ENCODE measurements at places on chromosomes 4 and X.

DNA sequence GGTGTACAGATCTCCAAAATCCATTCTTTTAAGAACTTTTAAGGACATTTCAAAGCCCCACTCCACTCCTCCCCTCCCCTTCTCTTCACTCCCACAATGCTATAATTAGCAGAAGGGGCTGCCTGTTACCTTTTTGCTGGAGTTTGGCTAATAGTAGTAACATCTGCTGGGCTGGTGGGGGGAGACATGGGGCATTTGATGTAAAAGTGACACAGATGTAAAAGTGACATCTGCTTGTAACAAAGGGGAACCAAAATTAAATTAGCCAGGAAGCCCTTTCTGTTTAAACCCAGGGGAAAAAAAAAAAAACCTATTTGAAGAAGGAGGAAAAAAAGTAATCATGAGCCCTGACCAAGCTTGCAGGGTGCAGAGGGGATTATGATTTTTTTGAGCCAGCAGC is 5.4 kb upstream of the PHOX2B start:
- no peak for DNase-seq

- DNase-seq: no peak
These were observed 47.6 kb downstream of the CBLL2 start for GRCh38 chrX:22320236-22320873.

GRCh38 chr4:1330761-1331590 is 16.0 kb upstream of the UVSSA start:
- DNase-seq: no peak

- peak; percentile 91 for DNase-seq
These were observed 45.6 kb downstream of the SH3RF1 start for GRCh38 chr4:169225058-169225751.

- DNase-seq: no peak
These were observed 5.2 kb downstream of the KLF3 start for GRCh38 chr4:38669208-38669607.

- no peak for DNase-seq
These were observed 23.4 kb upstream of the WFS1 start for GRCh38 chr4:6246170-6246634.

DNA sequence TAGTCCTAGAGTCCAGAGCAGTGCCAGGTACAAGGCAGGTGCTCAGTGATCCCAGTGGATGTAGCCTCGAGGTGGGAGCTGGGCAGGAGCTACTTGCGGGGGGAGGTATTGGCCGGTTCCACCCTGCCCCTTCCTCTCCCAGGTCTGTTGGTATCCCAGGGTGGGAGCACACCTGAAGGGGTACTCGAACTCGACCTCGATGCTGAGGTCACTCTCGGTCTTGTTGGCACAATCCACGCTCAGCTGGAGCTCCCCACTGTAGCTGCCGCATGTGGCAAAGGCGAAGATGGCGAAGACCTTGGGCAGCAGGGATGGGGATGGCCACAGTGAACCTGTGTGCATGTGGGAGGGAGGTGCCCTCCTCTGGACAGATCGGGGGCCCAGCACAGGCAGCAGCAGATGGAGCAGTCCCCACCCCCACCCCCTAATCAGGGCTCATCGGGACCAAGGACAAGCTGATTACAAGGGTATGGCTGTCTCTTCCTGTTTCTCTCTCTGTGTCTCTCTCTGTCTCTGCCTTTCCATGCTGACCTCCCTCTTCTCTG is 2.4 kb downstream of the SYP start:
- no peak for DNase-seq

- no peak for DNase-seq
These were observed 15.8 kb upstream of the CT45A1 start for GRCh38 chrX:135697601-135698000.

GRCh38 chr4:152200511-152201333 is 335.2 kb downstream of the FBXW7 start:
- DNase-seq: no peak

DNA sequence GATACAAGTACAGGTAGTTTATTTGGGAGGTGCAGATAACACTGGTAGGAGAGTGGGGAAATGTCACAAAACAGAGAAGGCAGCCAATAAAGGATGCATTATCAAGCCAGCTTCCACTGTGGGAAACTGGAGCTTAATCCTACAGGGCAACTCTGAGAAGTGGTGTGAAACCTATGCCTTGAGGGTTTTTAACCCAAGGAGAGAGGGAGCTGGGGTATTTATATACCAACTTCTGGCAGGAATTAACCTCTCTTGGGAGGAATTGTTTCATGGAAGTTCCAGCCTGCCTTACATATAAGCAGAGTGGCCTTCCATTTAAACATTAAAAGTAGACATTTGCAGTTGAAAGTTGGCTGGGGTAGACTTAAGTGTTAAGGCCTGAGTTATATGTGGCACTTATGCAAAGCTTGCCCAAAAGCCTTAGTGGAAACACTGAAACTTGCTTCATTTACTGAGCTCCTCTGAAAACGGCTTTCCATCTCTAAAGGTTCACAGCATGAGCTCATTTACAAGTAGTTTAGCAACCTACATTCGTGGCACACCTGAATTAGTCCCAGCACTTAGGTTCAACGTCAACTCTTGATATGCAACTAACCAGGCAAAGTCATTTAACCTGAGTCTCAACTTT is 19.2 kb downstream of the MAGEB17 start:
- DNase-seq: no peak

- no peak for DNase-seq
These were observed 21.8 kb downstream of the RPS6KA3 start for GRCh38 chrX:20244931-20245330.

- peak; percentile 50 for DNase-seq
These were observed 12.7 kb downstream of the ACOX3 start for GRCh38 chr4:8427761-8428287.

GRCh38 chr4:111499291-111499690 is 646.0 kb upstream of the FAM241A start:
- no peak for DNase-seq

DNA sequence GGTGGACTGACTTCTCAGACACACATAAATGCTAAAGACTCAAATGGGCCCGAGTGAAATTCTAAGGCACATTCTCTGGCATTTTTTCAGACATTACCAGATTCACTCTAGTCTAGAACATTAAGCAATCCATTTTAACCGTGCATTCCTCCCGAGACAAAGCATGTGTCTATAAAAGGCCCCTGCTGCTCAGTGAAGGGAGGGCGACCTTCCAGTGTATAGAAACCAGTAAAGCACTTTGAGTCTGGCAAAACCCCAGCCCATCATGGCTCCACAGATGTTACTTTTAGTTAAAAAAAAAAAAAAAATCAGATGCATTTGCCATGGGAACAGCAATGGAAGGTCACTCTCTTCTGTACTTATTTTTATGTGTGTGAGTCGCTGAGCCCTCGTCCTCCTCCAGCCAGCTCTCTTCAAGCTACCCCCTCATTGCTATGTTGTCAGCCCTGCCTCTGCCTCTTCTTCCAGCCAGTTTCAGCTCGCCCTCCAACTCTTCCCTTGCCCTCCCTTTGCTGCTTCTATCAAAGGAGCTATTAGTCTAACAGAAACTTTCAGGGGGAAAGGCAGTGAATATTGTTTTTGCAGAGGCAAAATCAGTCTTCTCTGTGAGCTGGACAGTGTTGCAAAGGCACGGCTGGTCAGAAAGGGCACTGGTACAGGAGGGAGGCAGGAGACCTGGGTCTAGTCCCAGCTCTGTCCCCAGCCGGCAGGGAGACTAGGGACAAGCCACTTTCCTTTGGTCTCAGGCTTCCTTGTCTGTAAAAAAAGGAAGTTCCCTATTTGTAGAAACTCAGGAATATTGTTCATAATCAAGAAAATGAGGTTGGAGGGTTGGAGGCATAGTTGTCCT is 644.2 kb downstream of the ZNF674 start:
- peak; percentile 12 for DNase-seq

GRCh38 chr4:27003642-27004113 is 143.0 kb downstream of the STIM2 start:
- DNase-seq: peak; percentile 62

- DNase-seq: no peak
These were observed 545.0 kb downstream of the GBA3 start for GRCh38 chr4:23237771-23238170.

DNA sequence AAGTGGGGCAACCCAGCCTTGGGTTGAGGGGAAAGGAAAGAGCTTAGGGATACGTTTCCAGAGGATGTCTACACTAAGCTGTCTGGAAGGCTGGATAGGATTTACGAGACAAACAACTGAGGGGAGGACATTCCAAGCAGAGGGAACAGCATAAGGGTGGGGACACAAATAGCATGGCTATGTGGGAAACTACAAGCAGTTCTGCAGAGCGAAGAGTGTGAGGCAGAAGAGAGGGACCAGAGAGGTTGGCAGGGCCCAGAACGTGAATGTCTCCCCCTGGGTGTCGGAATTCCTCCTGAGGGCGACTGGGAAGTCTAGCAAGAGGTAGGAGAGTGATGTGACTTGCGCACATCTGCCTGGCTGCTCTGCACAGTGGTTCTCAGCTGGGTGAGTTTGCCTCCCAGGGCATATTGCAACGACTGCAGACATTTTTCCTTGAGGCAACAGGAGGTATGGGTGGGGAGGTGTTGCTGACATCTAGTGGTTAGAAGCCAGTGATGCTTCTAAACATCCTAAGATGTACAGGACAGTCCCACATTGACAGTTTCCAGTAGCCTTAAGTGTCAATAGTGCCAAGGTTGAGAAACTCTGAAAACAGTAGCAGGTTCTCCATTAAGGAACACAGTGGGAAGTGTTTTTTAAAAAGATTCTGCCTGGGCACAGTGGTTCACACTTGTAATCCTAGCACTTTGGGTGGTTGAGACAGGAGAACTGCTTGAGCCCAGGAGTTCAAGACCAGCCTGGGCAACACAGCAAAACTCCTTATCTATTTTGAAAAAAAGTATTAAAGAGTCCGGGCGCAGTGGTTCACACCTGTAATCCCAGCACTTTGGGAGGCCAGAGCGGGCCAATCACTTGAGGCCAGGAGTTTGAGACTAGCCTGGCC is 9.2 kb downstream of the NDUFA1 start:
- peak; percentile 32 for DNase-seq

GRCh38 chr4:157792716-157793115 is 380.1 kb downstream of the GASK1B start:
- DNase-seq: no peak

DNA sequence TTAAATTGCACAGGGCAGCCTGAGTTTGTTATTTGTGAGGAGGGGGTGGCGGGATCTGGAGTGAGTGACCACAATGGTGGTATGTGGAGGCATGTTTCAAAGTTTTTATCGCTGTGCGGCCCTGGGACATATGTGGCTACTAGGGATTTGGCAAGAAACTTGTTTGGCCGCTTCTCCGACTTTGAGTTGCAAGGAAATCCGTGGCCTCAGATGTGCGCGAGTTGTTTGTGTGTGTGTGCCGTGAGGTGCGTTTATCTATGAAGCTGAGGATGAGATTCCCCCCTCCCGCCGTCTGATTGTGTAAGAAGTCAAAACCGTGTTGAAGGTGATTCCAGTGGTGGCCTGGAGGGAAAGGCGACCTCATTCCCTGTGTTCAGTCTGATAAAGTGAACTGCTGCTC is 1.4 kb downstream of the JADE3 start:
- peak; percentile 6 for DNase-seq

GRCh38 chr4:18571301-18571761 is 549.8 kb upstream of the LCORL start:
- DNase-seq: no peak

DNA sequence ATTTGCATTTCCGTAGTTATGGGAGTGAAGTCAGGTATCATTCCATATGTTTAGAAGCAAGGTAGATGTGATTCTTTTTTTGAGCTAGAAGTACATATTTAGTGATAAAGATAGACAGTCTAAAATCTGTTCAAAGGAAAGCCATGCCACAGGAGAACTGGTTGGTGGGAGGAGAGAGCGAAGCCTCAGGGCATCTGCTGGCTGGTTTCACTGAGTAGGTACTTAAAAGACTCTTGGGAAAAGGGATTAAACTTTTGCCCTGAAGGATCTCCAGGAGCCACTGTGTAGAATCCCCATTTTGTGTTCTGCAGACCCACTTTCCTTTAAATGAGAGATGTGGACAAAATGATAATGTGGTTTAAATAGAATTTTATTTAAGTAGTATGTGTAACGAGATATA is 89.6 kb downstream of the SHROOM2 start:
- DNase-seq: no peak

- no peak for DNase-seq
These were observed 1.6 kb downstream of the KIT start for GRCh38 chr4:54659313-54659712.

DNA sequence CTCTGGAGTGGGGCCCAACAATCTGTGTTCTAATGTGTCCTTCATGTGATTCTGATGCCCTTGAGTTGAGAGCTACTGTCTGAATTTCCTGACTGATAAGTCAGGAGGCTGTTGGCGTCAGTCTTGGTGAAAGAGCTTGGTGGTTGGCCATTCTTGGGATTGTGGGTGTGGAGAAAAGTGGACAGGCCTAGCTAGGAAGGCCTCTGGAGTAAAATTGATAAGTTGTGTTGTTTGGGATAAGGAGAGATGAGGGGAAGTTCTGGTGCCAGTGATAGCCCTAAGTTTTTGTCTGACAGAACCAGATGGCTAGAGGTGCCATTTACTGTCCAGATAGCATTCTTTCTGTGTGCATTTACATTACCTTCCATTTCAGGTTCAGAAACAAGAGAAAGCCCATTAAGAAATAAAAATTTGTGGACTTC is 11.7 kb downstream of the NSD2 start:
- no peak for DNase-seq

GRCh38 chr4:7423391-7423790 is 11.3 kb downstream of the PSAPL1 start:
- DNase-seq: no peak

GRCh38 chrX:31609130-31609529 is 537.3 kb upstream of the FTHL17 start:
- peak; percentile 91 for DNase-seq

GRCh38 chr4:146029939-146030710 is 91.5 kb upstream of the ZNF827 start:
- no peak for DNase-seq

- DNase-seq: no peak
These were observed 55.3 kb downstream of the AMOT start for GRCh38 chrX:112785344-112785743.

DNA sequence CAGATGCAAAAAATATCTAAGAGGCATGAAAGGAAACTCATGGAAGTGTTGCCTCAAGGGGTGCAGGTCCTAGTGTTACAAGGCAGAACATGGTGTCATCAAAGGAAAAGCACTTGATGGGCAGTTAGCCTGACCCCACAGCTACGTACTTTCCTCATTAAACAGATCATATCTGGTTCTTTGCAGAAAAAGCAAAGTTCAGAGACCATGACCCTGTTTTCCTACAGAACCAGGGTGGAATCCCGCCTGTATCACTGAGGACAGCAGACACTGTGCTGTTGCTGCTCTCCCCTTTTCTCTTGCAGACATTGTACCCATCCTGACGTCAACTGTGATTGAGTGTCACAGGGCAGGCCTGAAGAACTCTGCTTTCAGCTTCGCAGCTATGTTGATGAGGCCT is 91.7 kb downstream of the RFC1 start:
- DNase-seq: no peak
